Activated CD8-positive, alpha-beta memory T cell treated with anti-CD3 and anti-CD28 coated beads, Interleukin-2, amount 50 U/mL, for 4 hours (primary cell): ENCODE measurements at places on chromosomes 7 and 10.

- DNase-seq = no peak
Observed at GRCh38 chr7:96188591-96188991, 133.3 kb downstream of the SLC25A13 start.

DNA sequence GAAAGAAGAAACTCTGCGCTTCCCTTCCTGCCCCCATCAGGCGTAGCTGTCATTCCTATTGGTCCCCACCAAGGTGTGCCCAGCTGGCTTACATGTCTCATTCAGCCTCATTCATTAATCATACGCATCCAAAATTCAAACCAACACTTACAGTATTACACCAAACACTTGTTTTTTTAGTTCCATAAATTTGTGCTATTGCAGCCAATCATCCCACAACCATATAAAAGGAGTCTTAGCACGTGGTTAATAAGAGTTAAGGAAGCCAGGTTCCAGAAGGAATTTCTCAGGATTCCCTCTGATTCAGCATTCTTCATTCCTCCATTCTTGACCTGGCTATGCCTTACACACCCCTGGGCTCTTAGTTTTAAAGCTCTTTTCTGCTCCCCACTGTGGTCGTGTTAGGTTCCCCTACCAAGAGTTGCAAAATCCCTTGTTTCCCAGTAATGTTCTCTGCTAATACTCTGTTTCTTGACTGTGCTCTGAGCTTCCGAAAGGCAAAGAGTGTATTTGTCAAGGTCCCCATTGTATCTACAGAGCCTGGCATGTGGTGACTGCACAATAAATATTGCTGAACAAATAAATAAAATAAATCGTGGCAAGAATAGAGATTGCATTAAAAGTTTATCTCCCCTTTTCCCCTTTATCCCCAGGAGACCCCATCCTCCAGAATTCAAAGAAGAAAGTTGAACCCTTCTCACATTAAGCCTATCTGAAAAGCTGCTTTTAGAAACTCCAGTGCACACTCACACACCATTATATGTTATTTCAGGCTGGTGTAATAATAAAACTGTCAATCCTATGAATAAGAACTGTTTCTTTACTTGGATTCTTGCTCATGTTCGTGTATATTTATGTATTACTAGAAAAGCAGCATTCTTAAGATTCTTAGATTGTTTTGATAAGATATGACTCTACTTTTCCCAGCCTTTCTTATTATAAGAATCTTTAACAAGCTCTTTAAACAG is 514.4 kb downstream of the INHBA start:
- DNase-seq = no peak

GRCh38 chr7:89661876-89662275 is 492.4 kb upstream of the STEAP1 start:
- no peak for DNase-seq

GRCh38 chr7:151244196-151244840 is 4.2 kb downstream of the SMARCD3 start:
- peak; percentile 56 for DNase-seq

GRCh38 chr7:43569424-43569823 is 13.5 kb upstream of the STK17A start:
- DNase-seq = no peak

DNA sequence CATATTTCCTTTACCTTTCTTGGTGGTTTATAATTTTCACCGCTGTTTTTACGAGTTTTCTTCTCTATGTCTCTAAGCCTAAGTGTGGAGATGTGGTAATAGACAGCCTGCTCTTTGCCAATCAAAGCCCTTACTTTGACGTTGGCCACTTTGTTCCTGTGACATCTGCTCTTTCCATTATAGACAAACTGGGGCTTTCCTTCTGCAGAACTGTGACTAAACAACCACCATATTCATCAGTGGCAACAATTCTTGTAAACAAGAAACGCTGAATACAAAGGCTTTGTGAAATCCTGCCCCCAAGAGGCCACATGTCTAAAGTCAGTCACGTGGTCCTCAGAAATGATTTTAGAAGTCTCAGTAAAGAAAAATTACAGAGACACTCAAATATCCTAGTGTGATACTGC is 59.6 kb upstream of the CAPZA2 start:
- no peak for DNase-seq

DNA sequence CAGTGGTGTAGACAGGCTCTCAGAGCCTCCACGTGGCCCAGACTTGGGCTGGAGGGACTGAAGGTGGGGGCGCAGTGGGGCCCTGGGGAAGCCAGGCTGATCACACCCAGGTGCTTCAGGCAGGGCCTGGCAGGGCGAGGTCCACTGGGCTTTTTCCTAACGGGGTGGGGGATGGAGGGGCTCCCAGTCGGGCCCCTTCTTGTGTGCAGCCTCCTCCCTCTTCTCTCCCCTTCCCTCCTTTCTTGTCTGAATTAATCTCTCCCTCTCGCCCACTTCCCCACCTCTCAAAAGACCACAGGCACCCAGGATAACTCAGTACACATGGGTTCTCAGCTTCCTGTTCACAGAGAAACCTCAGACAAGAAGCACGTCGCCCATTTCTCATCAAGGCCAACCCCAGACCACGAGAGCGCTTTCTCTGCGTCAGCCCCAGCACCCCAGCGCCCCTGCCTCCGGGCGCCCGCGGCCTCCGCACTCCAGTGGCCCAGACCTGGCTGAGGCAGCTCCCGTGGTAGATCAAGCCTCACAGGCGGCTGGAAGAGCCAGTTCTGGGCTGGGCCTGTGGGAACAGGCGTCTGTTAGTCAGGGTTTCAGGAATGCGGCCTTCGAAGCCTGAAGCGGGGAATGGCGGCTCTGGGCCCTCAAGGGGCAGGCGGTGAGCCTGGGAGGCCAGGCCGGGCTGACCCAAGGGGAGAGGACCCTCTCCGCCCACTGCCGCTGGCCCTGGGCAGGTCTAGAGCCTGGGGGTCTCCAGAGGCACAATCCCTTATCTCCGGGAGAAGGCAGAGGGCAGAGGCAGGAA is 50.6 kb downstream of the PWWP2B start:
- DNase-seq = peak; percentile 76

GRCh38 chr7:25098096-25099046 is 26.7 kb downstream of the CYCS start:
- DNase-seq = peak; percentile 51

- DNase-seq = no peak
Observed at GRCh38 chr7:87475359-87476178, at the start of gene ABCB4. ABCB4 (minus strand) TSS chr7:87475680; CDS start chr7:87475465, 215 bp downstream.

GRCh38 chr10:89653410-89653869 is 8.4 kb upstream of the PANK1 start:
- DNase-seq = no peak

DNA sequence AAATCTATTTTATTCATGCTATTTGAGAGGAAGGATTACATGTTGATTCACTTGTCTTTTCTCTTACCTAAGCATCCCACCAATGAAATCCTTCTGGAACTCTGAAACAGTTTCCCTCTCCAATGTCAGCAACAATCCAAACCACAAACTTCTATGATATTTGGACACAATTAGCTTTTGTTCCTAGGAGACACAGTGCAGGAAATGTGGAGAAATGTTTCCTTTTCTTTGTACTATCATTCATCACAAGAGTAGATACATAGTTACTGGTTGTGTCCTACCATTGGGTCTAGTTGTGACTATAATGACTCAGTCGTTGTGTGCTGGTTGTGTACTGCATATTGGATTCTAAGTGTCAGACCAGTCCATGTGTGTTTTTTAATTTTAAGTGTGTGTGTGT is 156.8 kb upstream of the MAGI2 start:
- DNase-seq = no peak

- DNase-seq = no peak
Observed at GRCh38 chr7:6565655-6566054, 11.6 kb upstream of the ZDHHC4 start.

DNA sequence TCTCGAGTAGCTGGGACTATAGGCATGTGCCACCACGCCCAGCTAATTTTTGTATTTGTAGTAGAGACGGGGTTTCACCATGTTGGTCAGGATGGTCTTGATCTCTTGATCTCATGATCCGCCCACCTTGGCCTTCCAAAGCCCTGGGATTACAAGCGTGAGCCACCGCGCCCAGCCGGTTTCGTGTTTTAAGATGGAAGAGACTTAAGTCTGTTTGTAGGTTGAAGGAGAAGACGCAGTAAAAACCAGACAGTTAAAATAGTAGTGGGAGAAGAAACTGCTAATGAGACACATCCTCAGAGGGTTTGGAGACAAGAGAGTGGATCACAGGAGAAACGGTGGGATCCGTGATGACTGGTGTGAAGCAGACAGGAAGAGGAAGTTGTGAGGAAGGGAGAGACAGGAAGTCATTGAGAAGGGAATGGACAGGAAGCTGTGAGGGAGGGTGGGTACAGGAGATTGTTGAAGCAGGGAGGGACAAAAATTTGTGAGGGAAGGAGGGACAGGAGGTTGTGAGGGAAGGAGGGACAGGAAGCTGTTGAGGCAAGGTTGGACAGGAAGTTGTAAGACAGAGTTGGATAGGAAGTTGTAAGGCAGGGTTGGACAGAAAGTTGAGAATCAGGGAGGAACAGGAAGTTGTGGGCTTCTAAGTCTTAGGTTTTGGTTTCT is 115.5 kb downstream of the WDFY4 start:
- DNase-seq = no peak

DNA sequence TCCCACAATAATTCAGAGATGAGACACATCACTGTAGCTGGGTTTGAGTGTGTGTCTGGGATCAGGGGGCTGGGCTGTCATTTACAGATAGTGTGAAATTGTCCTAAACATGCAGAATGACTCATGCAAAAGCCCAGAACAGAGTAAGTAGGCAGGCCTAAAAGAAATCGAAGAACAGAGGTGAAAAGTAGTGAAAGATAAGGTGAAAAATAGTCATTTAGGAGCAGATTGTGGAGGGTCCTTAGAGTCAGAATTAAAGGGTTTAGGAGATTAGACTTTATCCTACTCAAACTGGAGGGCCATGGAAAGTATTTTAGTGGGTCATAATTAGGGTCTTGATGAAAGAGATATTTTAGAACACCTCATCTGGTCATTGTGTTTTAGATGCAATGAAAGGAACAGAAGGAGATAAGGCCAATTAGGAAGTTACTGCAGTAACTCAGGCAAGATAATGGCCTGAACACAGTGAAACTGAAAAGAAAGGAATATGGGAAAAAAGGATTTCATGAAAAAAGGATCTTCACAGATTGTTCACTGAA is 58.3 kb upstream of the NEBL start:
- no peak for DNase-seq

GRCh38 chr7:105178928-105179541 is 165.0 kb downstream of the KMT2E start:
- no peak for DNase-seq

DNA sequence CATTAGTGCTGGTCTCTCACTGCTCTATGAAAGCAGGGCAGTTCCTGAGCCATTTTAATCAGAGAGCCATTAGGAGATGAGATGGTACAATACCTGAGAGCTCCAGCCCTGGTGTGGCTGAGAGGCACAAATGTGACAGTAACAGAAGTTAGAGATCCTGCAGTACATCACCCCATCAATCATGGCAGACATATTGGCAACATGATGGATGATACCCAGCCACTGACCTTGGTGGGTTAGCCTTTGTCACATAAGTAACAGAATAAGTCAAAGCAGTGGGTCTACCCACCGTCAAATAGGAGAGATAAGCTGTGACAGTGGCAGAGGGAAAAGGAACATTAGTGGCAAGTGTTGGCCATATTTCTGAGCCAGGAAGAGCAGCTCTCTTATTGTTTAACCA is 53.3 kb upstream of the NXPH1 start:
- no peak for DNase-seq

DNA sequence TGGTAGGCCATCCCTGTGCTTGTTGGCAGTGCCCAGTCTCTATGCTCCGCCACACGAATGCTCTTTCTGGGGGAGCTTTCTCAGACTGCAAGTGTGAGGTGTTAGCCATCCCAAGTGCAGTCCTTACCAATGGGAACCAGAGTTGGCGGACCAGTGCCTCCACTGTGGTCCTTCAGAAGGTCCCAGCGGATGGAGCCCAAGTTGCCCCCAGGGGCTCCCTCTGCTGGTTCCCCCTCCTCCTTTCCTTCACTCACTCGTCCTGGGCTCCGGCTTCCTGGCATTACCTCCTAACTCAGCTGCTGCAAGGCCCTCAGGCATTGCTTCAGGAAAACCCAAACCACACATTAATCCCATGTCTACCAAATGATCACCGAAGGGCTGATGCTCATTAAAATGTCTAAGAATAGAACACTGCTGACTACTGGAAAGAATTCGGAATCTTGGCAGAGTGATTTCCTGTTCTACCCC is 139.8 kb downstream of the CUBN start:
- DNase-seq = no peak

- DNase-seq = no peak
Observed at GRCh38 chr7:126790763-126791162, 462.0 kb downstream of the GRM8 start.

DNA sequence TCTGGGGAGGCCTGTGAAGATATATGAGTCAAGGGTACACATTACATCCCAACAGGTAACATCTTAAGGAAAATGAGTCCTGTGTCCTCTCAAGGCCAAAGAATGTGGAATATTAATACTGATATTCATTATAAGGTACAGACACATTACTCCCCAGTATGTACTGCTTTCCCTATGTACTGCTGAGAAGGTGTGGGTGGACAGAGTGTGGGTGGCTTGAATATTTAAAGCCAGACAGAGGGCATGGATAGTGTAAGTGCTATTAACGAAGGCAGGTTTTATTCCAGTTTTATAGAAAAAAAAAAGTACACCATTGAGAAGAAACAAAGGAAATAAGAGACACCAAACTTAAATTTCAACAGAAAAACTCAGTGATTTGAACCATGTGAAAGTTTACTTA is 1054.4 kb downstream of the XPNPEP1 start:
- no peak for DNase-seq

GRCh38 chr10:44933451-44934321 is 22.5 kb downstream of the TMEM72 start:
- DNase-seq = no peak

DNA sequence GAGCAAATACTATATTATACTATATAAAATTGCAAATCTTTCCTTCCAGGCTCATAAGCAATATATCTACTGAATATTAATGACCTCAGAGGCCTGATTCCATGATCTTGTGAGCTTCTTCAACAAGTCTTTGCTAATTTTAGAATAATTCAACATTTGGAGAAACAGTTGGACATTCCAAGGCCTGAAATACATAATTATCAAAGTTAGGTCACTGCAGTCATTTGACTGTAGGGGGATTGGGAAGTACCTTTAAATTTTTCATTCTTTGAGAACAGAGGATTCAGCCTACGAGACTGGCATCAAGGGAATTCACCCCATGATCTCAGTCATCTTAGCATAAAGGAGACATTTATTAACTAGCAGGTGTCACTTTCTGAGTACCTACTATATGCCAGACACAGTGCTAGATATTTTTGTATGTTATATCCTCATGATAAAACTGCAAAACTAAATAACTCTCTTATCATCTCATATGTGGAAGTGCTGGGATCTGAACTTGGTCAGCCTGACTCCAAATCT is 85.4 kb downstream of the DOCK4 start:
- no peak for DNase-seq

GRCh38 chr7:47847207-47847606 is 101.1 kb downstream of the PKD1L1 start:
- DNase-seq = no peak

GRCh38 chr10:92173996-92174395 is 116.9 kb downstream of the CPEB3 start:
- DNase-seq = no peak

GRCh38 chr7:5406957-5407945 is 16.4 kb downstream of the TNRC18 start:
- DNase-seq = no peak
